T-helper 1 cell treated with Interleukin-12 subunit alpha and Interleukin-12 subunit beta and Interleukin-4 antibody, amounts not matched to agents 30 ng/mL and 1 ng/mL, for 36 hours (primary cell): ENCODE measurements at places on chromosomes 11 and 22. TPM values are rescaled to one million over a fixed set of nuclear protein-coding genes. Genes with fewer than 3 reads are reported as not detected.

The SNX32 gene
- total RNA-seq, result 2.3 and 2.9 TPM in 2 replicates

The GDPD4 gene
- not detected in 2 replicates for total RNA-seq

The SCGB1D2 gene
- not detected in 2 replicates for total RNA-seq

The EHF gene
- not detected in 2 replicates for total RNA-seq

The RCOR2 gene
- total RNA-seq, result 0.17 TPM in 1 of 2 replicates, not detected in the other

The CD3G gene
- total RNA-seq, result 223 and 229 TPM in 2 replicates

The ADAMTS15 gene
- 0.07 TPM in 1 of 2 replicates, not detected in the other for total RNA-seq

The TH gene
- not detected in 2 replicates for total RNA-seq

The PIH1D2 gene
- not detected in 2 replicates for total RNA-seq

The OR5A1 gene
- not detected in 2 replicates for total RNA-seq

The NKAPD1 gene
- 20.6 and 22.5 TPM in 2 replicates for total RNA-seq

The CD3D gene
- total RNA-seq, result 648 and 691 TPM in 2 replicates

The XBP1 gene
- total RNA-seq, result 382 and 388 TPM in 2 replicates

The NDUFC2 gene
- total RNA-seq, result 194 and 204 TPM in 2 replicates

The OR10D3 gene
- total RNA-seq, result not detected in 2 replicates

The FERMT3 gene
- total RNA-seq, result 230 and 241 TPM in 2 replicates

The DSCAML1 gene
- 0.27 and 0.54 TPM in 2 replicates for total RNA-seq

The SMDT1 gene
- total RNA-seq, result 82.5 and 85.9 TPM in 2 replicates

The MPZL2 gene
- 3.9 and 4.8 TPM in 2 replicates for total RNA-seq

The MTMR2 gene
- 22.3 and 24.1 TPM in 2 replicates for total RNA-seq

The SREBF2 gene
- 156 and 160 TPM in 2 replicates for total RNA-seq
